ENCODE measurements at places on chromosomes 3 and 15.
A peak's percentile ranks its signal among the peaks of the same experiment; 100 is the strongest.

- no peak for DNase-seq
These were observed 290.0 kb upstream of the CFAP20DC start for GRCh38 chr3:59339818-59340217.

- DNase-seq = peak; percentile 20
These were observed 500 bp upstream of the ZSCAN2 start for GRCh38 chr15:84600331-84600686.

- no peak for DNase-seq
These were observed 69.3 kb upstream of the CMTM7 start for GRCh38 chr3:32322311-32322710.

- DNase-seq = no peak
These were observed 22.6 kb downstream of the ALPK3 start for GRCh38 chr15:84839714-84840113.

- no peak for DNase-seq
These were observed 40.2 kb downstream of the TRANK1 start for GRCh38 chr3:36904641-36905040.

GRCh38 chr3:125684199-125684598 is 88.9 kb upstream of the OSBPL11 start:
- DNase-seq = no peak

- DNase-seq = no peak
These were observed 10.6 kb downstream of the MAPKAPK3 start for GRCh38 chr3:50627407-50628051.

GRCh38 chr3:167742338-167742737 is 6.8 kb downstream of the SERPINI1 start:
- no peak for DNase-seq

DNA sequence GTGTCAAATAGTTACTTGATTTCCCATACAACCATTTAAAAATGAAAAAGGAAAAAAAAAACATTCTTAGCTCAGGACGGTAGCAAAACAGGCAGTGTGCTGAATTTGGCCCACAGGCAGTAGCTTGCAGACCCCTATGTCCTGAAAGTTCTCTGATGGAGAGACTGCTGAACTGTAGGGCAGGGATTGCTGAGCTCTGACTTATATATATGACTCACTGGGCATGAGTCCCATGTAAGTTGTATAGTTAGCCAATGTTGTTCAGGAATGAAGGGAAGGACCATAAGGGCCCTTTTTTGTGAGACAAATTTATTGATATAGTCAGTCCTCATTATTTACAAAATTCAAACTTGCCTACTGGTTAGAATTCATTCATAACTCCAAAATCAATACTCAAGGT is 36.9 kb upstream of the FRMD4B start:
- no peak for DNase-seq

GRCh38 chr3:133512416-133513089 is 60.9 kb upstream of the CDV3 start:
- no peak for DNase-seq

Data from stimulated activated CD4-positive, alpha-beta T cell treated with anti-CD3 and anti-CD28 coated beads, TNF-alpha, amount 100 ng/mL, for 4 hours (primary cell).